Peyer's patch (tissue), 4 donors: ENCODE measurements at places on chromosomes 12 and 14. TPM values are rescaled to one million over a fixed set of nuclear protein-coding genes. Genes with fewer than 3 reads are reported as not detected.

- no peak for DNase-seq
Observed at GRCh38 chr14:24597403-24597802, 12.1 kb downstream of the GZMH start.

DNA sequence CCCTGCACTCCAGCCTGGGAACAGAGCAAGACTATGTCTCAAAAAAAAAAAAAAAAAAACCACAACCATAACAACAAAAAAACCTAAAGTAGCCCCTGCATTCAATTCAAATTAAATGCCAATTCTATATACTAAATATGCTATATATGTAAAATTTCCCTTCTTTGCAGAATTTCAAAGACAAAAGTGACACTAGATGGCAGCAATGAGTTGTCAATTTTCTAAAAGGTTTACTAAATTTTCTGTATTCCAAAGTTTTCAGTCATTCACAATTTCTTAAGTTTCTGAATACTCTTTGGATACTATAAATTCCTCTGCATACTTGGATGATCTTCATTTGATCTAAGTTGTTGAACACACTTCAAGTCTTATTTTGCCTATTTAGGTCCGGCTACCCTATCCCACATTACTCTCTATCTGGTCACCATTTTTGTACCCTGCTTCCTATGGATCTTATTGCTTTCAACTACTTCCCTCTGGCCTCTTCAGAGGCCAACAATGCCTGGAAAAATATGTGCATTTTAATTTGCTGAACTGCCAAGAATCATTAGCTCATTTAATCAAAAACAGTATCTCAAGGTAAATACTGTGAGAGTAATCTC, 27.9 kb downstream of the HNRNPC start:
- no peak for DNase-seq

DNA sequence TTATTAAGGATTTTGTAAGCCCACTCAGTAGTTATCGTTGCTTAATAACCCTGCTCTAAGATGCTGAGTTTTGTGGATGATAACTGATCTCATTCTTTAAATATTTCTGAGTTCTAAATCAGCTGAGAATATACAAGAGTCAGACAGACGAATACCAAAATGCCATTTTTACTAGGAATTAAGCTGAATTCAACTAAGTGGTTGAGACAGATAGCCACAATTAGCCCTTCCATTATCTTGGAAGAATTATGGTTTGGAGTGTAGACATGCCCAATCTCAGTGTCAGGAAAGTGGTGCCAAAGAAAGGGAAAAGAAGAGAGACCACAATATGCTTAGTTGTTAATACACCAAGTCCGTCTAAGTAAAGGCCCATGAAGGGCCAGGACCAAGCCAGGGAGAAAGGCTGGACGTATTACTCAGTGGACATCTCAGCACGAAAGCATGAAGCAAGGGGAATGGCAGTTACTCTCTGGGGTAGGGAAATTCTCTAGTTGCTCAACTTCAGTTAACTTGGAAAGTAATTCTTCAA, 58.6 kb downstream of the KCNA5 start:
- DNase-seq = no peak

DNA sequence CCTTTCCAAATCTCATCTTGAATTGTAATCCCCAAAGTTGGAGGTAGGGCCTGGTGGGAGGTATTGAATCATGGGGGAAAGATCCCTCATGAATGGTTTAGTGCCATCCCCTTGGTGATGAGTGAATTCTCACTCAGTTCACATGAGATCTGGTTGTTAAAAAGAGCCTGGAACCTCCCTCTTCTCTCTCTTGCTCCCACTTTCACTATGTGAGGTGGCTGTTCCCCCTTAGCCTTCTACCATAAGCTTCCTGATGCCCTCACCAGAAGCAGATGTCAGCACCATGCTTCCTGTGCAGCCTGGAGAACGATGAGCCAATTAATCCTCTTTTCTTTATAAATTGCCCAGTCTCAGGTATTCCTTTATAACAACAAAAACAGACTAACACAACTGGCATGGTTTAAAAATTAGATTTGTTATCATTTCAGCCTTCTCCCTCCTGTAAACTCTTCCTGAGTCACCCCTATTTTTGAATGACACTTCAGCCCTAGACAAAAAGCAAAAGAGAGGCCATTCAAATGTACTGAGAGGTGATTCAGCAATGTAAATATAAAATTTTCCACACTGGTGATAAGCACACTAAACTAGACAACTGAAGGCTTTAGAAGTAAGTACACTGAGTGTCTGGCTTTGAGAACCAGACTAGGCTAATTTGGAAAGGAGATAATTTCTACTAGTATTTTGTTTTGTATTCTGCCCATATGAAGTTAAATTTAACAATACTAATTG, 212.1 kb upstream of the ABCD2 start:
- no peak for DNase-seq

DNA sequence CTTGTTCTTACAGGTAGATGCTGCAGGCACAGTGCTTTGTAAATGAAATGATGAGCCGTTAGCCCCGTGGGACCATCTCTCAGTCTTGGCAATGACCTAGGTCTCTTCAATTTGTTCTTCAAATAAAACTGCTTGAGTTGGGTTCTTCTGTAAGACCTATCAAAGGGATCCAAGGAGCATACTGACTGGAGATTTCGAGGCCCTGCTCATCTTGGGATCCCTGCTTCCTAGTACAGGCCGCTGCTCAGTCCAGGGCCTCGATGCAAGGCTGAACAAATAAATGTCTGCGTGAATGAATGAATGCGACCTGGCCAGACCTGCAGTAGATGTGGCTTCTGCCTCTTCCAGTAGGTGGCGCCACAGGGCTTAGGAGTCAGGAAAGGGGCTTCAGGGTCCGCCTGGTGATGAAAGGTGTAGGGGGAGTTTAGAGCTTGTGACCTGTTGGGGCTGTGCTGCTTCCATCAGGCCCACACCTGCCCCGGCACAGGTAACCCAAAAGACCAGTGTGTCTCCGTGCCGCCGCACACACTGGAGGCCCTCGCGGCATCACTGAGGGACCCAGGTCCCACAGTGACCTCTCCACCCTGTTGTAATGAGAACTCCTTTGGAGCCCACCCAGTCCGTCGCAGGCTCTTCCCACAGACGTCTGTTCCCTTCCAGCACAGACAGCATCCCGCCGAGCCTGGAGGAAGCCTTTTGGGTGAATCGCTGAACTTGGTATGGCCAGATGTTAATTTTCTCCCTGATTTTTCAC, 4.4 kb downstream of the CACNA1C start:
- peak; percentile 48 for DNase-seq

GRCh38 chr14:96117101-96117897, 78.1 kb downstream of the C14orf132 start:
- no peak for DNase-seq

- no peak for DNase-seq
Observed at GRCh38 chr14:105015242-105015641, 5.6 kb downstream of the CDCA4 start.

DNA sequence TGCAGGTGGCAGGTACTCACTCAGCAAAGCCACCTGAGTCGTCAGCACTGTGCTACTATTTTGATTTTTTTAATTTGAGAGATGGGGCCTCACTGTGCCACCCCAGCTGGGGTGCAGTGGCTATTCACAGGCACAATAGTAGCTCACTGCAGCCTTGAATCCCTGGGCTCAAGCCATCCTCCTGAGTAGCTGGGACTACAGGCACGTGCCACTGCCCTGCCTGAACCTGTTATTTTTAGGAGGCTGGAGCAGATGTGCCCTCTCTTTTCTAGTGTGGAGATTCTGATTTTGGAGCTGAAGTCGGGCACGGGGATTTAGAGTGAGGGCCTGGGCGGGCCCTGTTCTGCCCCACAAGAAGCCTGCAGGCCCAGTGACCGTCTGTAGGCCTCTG, 17.3 kb downstream of the SLC25A47 start:
- no peak for DNase-seq

- no peak for DNase-seq
Observed at GRCh38 chr12:62731055-62731820, 203.7 kb downstream of the PPM1H start.

- DNase-seq = no peak
Observed at GRCh38 chr14:28130610-28131284, 635.8 kb upstream of the FOXG1 start.

DNA sequence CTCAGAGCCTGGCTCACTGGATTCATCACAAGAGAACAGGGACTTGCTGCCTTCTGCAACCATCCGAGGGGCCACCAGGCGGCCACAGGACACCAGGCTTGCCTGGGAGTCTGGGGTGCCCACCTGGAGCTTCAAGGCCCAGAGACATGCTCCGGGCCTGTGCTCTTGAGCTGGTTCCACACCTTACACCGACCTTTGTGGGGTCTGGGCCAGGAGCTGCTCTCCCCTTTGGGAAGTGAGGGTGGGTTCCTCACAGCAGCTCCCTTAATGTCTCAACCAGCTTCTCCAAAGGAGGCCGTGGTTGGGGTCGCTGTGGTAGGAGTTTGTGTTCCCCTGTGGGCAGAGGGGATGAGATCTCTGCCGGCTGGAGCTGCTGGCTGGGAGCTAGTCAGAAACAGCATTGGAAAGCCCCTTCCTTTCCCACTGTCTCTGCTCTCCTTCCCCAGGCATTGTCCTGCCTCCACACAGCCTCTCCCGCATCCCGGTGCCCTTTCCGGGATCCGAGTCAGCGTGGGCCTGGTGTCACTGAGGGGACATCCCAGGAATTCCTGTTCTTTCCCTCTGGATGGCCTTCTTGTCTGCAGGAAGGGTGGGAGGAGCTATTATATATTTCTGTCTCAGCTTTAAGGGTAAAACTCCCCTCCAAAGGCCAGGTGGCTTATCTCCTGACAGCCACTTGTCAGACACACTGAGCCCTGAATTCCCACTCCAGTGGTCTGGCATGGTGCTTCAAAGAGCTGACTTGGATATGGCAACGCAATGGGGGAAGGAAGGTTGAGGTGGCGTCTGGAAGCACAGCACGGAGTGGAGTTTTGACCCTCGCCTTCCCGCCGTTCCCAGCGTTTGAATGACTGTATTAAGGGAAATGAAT, 5.1 kb upstream of the PAPLN start:
- DNase-seq = no peak

DNA sequence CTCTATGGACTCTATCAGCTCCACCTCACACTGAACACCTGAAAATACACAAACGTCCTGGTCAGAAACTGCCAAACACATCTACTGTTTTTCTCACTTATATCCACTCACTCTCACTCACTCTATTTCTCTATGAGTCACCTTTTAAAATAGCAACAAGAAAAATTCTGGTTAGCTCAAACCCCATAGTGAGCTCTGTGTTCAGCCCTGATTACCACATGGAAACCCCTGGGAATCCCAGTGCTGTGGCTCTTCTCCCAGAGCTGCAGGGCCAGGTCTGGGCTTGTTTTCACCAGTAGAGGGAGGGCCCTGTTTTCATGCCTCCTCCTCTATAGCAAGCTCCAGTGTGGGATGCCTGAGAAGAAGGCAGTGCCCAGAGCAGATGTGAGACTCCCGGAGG, 1126.1 kb downstream of the TMEM121 start:
- no peak for DNase-seq

- no peak for DNase-seq
Observed at GRCh38 chr12:10689146-10689545, 15.3 kb upstream of the STYK1 start.

DNA sequence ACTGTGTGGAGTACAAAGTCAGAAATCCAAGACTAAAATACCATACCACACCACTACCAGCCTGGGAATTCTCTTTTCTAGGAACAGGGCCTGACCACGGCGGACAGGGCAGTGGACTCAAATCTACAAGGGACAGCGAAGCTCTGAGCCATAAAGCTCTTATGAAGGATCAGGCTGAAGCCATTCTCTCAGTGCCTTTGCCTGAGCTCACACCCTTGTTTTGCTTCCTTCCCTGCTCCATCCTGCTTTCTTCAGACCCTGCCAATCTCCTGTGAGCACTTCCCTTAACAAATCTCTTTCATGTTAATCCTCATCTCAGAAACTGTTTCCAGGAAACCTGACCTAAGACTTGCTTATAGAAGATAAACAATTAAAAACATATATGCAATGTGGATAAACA, 398.5 kb downstream of the MDGA2 start:
- no peak for DNase-seq

DNA sequence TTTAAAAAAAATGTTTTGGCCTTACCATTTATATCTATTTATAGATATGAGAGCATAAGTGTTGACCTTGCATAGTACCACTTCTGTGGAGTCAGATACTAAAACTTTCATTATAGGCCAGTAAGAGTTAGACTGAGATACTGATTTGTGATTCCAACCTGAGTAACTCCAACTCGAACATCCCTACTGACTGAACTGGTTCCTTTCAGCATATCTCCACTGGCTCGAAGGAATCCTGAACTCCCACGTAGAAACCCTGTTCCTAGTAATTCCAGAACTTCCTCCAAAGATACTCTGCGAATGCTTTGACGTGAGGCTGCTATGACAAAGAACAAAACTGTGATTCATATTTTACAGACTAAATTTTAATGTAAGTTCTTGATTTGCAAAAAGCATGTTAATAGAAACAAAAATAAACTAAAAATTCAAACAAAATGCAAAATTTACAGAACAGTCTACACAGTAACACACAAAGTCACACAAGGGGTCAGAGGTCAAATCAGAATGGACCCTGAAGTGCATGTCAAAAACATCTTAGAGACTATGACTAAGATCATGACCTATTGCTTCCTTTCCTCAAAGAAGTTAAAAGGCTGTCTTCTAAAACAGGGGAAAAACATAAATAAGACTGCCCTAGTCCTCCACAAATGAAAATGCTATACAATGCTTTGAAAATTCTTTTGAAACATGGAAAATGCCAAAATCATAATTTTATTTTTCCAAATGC, 31.5 kb downstream of the HEATR5A start:
- no peak for DNase-seq

DNA sequence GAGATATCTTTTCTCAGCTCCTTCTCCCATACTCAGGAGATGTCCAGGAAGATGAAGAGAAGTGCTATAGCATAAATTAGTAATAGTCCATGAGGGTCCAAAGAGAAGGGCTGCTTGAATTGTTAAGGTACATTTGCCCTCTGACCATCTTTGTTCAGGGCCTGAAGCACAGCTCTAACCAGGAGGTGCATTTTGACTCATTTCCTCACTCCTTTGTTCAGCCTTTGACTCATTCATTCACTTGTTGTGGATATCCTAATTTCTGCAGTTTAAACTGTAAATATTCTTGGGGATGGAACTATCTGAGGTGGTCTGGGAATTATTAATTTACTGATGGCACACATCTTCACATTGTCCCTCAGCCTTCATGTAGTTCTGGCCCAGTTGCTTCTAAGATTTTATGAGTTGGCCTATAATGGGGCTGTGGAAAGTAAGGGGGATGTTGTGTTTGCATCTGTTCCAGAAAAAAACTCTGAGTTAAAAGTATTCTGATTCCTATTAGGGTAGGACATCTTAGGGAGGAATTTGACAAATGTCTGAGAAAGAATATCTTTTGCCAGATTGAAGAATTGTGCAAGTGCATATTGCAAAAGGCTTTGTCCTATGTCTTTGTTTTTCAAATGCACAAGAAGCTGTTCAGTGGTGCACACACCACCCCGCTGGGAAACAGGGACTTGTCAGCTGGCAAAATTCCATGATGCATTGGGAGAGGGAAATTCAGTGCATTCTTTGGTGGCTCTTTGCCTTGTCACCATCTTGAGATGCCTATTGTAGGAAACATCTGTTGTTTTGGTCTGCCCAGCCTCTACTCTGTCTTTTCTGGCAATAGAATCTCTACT, 22.1 kb downstream of the SMOC1 start:
- no peak for DNase-seq

- no peak for DNase-seq
Observed at GRCh38 chr14:89869606-89870005, 84.9 kb downstream of the EFCAB11 start.

Gene SLC10A1
- total RNA-seq = not detected

Gene KRT78
- total RNA-seq = not detected

Gene NEUROD4
- total RNA-seq = not detected

Gene CEBPE
- not detected for total RNA-seq

Gene DLST
- total RNA-seq = 163 TPM

Gene KRT81
- not detected for total RNA-seq

Gene APOLD1
- total RNA-seq = 2.3 TPM

Gene GMFB
- 60.9 TPM for total RNA-seq

Gene OR11H6
- total RNA-seq = not detected

Gene SIX6
- not detected for total RNA-seq

Gene PLEKHG7
- total RNA-seq = 2.1 TPM
